Foreskin keratinocyte (primary cell): ENCODE measurements at places on chromosomes 7 and 10. TPM values are rescaled to one million over a fixed set of nuclear protein-coding genes. Genes with fewer than 3 reads are reported as not detected.
A peak's percentile ranks its signal among the peaks of the same experiment; 100 is the strongest.

The MALRD1 gene
- polyA plus RNA-seq = 0.08 TPM in 1 of 2 replicates, not detected in the other

The C10orf95 gene
- polyA plus RNA-seq = 0.67 and 0.78 TPM in 2 replicates

The HKDC1 gene
- 0.50 and 0.91 TPM in 2 replicates for polyA plus RNA-seq

The SERPINE1 gene
- polyA plus RNA-seq = 170 and 271 TPM in 2 replicates

The AGMO gene
- 0.06 TPM in 1 of 2 replicates, not detected in the other for polyA plus RNA-seq

DNA sequence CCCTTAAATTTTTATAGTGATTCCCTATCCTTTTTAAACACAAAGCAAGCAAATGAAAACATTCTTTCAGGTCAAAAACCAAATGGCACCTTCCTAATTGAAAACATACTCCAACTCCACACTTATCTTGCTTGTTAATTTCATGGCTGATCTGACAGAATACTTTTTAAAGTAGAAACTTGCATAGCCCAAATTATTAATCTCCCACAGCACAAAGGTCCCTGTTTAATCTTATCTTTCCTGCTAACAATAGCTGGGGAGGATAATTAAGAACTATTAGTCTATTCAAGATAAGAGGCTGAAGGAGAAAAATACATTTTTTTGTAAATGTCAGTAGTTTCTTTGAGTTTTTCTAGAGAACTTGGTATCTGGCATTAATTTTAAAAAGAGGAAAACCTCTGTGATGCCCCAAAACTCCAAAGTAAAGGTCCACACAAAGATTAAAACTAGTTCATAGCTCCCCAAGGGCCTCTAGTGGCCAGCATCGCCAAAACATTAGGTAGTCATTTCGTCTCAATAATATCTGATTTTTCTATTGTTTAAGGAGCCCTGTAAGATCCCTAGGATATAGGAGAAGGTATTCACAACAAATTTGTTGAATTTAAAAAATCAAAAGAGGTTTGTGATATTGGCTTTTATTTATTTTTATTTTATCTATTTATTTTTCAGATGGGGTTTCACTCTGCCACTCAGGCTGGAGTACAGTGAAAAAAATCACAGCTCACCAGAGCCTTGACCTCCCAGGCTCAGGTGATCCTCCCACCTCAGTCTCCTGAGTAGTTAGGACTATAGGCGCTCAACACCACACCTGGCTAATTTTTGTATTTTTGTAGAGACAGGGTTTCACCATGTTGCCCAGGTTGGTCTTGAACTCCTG lies 14.7 kb downstream of the CDNF start:
- DNase-seq = no peak

DNA sequence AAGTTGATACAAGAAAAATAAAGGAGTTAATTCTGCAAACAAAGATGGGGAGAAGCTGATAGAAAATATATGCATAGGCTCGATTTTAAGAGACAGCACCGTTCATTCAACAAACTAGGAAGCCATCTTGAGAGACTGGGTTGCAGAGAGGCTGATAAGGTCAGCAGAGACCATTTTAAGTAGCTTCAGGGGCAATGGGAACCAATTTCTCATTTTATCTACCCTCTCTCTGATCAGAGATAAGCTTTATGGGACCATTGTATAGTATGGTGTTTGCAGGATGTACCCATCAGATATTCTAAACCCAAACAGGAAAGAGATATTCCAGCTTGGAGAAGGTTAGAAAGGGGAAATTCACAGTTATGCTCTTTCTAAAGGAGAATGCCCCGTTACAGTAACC lies 499.5 kb downstream of the SORCS3 start:
- DNase-seq = no peak

DNA sequence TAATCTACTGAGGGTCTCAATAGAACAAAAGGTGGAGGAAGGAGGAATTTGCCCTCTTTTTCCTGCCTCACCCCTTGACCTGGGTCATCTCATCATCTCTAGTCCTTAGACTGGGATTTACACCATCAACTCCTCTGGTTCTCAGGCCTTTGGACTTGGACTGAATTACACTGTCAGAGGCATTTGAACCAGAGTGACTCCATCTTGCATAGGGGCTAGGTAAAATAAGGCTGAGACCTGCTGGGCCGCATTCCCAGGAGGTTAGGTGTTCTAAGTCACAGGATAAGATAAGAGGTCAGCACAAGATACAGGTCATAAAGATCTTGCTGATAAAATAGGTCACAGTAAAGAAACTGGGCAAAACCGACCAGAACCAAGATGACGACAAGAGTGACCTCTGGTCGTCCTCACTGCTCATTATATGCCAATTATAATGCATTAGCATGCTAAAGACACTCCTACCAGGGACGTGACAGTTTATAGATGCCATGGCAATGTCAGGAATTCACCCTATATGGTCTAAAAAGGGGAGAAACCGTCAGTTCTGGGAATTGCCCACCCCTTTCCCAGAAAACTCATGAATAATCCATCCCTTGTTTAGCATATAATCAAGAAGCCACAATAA lies 84.0 kb downstream of the C1GALT1 start:
- DNase-seq = no peak

DNA sequence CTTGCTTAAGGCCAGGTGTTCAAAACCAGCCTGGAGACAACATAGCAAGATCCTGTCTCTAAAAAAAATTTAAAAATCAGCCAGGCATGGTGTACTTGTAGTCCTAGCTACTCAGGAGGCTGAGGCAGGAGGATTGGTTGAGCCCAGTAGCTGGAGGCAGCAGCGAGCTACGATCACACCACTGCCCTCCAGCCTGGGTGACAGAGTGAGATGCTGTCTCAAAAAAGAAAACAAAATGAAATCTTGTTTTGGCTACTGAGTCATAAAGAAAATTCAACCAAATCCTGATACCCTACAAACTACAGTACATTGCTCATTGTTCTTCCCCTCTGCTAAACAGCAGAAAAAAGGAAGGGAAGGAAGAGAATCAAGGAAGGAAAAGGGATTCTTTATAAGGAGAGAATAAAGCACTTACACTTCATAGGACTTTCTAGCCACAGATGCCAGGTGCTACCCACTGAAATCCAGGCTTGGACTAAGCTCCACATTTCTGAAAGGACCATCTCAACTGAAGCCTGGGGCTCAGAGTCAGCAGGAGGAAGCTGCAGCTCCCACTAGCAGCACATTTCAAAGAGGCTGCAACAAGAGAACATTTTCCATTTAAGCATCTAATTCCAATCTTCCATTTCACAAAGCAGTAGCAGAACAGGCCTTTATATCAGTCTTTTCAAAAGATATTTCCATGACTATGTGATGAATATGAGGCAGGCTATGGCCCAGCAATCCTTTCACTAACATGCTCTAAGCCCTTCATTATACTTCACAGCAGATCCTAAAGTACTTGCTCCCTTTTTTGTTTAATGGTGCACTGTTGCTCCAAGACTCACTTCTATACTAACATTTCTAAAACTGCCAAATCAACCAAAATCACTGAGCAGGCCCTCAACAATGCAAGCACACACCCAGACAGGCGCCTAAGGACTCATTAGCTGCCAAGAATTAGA lies 13.5 kb downstream of the TNPO3 start:
- DNase-seq = no peak

DNA sequence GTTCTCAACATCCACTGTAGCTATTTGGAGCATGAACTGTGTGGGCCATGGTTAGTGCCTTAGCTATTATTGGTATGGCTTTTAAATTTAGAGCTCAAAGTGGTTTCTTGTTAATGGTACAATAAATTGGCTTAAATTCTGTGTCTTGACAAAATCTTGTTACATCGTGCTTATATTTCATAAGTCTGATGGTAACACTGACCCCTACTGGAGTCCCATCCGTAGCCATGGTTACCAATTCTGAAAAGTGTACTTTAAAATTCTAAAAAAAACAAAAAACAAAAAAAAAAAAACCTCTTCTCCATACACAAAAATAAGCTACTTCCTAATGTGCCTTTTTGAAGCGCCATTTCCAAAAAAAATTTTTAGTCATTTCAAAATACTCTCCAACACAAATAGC lies 6.4 kb upstream of the RPP30 start:
- DNase-seq = no peak

DNA sequence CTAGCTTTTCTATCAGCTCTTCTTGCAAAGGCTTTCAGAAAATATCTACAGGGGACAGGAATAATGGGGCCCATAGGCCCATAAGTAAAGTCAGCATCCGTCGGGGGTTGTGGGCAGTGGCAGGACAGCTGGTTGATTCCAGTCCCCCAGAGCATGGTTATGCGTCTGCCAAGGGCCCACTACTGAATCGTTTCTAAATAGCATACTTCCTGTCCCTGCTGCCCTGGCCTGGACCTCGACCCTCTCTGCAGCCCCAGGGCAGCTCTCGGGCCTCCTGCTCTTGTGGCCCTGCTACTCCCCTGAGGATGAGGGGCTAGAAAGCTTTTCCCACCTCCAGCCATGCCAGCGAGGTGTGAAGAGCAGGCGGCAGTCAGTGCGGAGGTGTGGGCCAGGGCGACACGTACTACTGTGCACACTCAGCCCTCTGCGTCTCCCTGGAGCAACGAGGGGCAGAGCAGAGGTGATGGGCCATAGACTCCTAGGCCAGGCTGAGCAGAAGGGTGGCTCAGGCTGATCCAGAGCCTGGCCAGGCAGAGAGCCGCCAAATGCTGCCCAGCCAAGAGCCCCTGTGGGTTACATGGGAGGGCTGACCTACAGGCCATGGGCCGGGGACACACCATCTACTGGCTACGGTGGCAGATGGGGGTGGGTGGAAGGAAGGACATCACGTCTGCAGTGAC lies 4.7 kb upstream of the OPN4 start:
- no peak for DNase-seq

DNA sequence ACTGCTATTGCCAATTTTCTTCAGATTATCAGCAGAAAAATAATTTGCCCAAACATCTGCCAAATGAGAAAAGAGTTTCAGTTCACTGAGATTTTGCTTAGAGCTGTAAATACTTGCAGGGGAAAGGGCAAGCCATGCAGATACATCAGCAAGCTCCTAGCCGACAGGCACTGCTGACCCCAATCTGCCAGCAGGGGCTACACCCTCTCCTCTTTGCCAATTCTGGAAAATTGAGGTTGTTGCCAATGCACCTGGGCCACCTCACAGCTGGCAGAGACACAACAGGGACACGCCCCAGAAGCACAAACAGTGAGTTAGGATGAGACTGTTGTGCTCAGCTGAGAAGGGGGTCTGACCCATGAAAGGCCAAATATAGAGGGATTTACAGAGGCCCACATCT lies 129.5 kb upstream of the MYO3A start:
- DNase-seq = no peak

- DNase-seq = no peak
These were observed 9.5 kb upstream of the NPFFR1 start for GRCh38 chr10:70293169-70293843.

GRCh38 chr7:36659172-36659516 lies 65.2 kb downstream of the AOAH start:
- DNase-seq = peak; percentile 94

DNA sequence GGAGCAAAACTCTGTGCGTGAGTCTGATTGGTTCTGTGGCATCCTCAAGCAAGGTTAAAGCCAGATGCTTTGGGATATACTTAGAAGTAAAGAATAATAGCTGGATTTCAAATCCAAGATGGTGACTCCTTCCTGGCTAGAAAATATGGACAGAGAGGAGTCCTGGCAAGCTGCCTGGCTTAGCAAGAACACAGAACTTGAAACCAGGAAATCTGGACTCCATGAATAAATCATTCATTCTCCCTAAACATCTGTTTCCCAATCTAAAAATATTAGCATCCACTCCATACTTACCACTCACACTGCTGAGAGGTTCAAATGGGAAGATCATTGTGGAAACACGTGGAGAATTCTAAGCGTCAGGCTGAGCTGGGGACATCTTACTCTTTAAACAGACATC lies 1074.1 kb upstream of the AUTS2 start:
- no peak for DNase-seq

DNA sequence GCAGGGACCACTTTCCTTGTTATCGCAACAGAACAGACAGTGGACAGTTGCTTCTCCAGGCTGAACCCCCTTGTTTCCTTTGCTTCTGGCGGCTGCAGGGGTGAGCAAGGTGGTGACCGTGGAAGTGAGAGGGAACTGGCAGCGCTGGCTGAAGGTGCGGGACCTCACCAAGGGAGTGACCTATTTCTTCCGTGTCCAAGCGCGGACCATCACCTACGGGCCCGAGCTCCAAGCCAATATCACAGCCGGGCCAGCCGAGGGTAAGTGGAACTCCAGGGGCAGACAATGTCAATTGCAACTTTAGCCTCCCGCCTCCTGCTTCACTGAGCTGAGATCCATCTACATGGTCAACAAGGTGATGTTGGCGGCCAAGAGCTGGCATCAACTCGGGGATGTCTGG lies 462.1 kb upstream of the FOXK1 start:
- no peak for DNase-seq

DNA sequence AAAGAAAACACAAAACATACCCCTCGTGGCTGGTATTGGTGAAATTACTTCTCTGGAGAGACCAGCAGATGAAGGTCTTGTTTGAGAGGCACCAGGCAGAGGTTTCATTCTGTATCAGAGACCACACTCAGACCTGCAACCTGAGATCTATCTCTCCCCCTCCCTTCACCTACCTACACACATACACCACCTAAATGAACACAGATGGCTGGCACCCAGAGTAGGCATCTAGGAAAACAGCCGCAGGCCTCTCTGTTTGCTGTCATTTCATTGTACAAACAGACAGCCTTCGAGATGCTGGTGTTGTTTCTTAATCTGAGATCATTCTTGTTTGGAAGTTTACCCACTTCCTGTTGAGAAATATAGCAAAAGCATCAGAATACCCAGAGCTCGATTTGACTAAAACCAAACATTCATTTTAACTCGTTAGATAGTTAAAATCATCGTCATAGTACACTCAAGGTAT lies 173.9 kb upstream of the SLC25A13 start:
- no peak for DNase-seq

- DNase-seq = peak; percentile 69
These were observed at the start of gene IFIT1 for GRCh38 chr10:89391907-89392756. TSS of gene IFIT1 (plus strand) at chr10:89392623. CDS start at chr10:89392713, 90 bp downstream.

GRCh38 chr10:42952349-42952748 lies 124.5 kb upstream of the RET start:
- DNase-seq = peak; percentile 17

- no peak for DNase-seq
These were observed 86.8 kb upstream of the CCDC71L start for GRCh38 chr7:106747804-106748203.

GRCh38 chr7:35334506-35334905 lies 80.6 kb upstream of the TBX20 start:
- no peak for DNase-seq

DNA sequence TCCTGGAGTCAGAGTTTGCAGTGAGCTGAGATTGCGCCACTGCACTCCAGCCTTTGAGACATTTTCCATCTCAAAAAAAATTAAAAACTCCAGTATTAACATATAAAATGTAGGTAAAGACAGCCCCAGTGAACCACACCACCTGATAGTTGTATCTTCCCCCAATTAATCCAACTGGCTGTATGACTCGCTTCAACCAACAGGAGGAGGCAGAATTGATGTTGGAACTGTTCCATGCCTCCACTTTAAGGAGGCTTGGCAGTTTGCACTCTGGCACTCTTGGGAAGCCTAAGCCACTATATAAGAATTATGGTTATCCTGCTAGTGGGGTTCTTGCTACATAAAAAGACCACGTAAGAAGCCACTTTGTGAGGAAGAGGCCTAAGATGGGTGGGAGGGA lies 72.7 kb downstream of the STK17A start:
- DNase-seq = no peak

GRCh38 chr7:137407078-137407477 lies 63.5 kb upstream of the PTN start:
- no peak for DNase-seq

GRCh38 chr7:124020060-124020459 lies 12.8 kb downstream of the TMEM229A start:
- DNase-seq = no peak
